ENCODE measurements at places on chromosomes 4 and X. TPM values are rescaled to one million over a fixed set of nuclear protein-coding genes. Genes with fewer than 3 reads are reported as not detected.

- no peak for ATAC-seq
Measured at GRCh38 chr4:138697851-138698250, 317.7 kb upstream of the NOCT start.

- peak; percentile 45 for ATAC-seq
Measured at GRCh38 chr4:138673053-138673452, 342.5 kb upstream of the NOCT start.

DNA sequence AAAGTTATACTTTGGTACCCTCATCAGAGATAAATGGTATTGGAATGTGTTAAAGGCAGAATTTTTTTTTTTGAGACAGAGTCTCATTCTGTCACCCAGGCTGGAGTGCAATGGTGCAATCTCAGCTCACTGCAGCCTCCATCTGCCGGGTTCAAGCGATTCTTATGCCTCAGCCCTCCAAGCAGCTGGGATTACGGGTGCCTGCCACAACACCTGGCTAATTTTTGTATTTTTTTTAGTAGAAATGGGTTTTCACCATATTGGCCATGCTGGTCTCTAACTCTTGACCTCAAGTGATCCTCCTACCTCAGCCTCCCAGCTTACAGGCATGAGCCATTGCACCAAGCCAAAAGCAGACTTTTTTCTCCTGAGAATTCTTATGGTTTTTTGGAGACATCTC lies 11.4 kb upstream of the RELL1 start:
- ATAC-seq: no peak

GRCh38 chr4:157076578-157076947 lies 613 bp downstream of the GLRB start:
- ATAC-seq: peak; percentile 35

- no peak for ATAC-seq
Measured at GRCh38 chr4:73844345-73844744, 7.9 kb downstream of the CXCL6 start.

- peak; percentile 95 for ATAC-seq
Measured at GRCh38 chr4:152590179-152591031, 54.5 kb upstream of the FBXW7 start.

DNA sequence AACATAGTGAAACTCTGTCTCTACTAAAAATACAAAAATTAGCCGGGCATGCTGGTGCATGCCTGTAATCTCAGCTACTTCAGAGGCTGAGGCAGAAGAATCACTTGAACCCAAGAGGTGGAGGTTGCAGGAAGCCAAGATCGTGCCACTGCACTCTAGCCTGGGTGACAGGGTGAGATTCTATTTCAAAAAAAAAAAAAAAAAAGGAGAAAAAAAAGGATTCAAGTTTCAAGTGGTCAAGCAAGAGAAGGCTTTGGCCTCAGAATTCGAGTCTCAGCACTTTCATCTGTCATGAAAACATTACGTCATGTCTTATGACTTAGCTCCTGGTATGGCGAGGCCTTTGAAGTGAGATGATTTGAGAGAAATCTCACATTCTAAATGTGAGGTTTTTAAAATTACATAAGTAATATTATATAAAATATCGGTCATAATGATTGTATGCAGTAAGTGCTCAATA lies 21.2 kb upstream of the DHRSX start:
- no peak for ATAC-seq

GRCh38 chrX:30992381-30992904 lies 79.4 kb downstream of the FTHL17 start:
- no peak for ATAC-seq

- no peak for ATAC-seq
Measured at GRCh38 chr4:20331642-20332041, 79.9 kb downstream of the SLIT2 start.

DNA sequence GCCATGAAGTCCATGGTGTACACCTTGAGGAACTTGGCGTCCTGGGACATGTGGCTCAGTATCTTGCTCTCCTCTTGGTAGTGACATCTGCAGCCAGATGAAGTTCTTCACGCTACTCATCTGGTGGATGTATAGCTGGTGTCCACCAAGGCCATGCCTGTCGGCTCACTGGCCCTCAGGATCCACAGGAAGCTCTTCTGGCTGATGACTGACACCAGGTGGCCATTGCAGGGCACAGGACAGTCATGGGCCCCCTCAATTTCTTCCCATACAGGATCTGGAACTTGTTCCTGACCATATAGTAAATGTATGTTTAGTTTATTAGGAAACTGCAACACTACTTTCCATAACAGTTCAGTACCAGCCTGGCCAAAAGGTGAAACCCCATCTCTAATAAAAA lies 10.3 kb upstream of the CLCN5 start:
- ATAC-seq: no peak

GRCh38 chr4:163548481-163549243 lies 54.2 kb downstream of the TMA16 start:
- ATAC-seq: peak; percentile 72

- ATAC-seq: no peak
Measured at GRCh38 chr4:84578540-84579402, 4.2 kb upstream of the CDS1 start.

GRCh38 chrX:11750046-11750445 lies 8.0 kb upstream of the MSL3 start:
- ATAC-seq: no peak

FAM156A gene
- 14.0 TPM for total RNA-seq

GPRASP1 gene
- total RNA-seq: 31.1 TPM

CDX4 gene
- not detected for total RNA-seq

FRMD7 gene
- 0.27 TPM for total RNA-seq

TBX22 gene
- total RNA-seq: not detected

PLAC8 gene
- total RNA-seq: 3.0 TPM

PDZD11 gene
- total RNA-seq: 87.6 TPM
